H9 (cell line): ENCODE measurements at places on chromosomes 5 and 9.

DNA sequence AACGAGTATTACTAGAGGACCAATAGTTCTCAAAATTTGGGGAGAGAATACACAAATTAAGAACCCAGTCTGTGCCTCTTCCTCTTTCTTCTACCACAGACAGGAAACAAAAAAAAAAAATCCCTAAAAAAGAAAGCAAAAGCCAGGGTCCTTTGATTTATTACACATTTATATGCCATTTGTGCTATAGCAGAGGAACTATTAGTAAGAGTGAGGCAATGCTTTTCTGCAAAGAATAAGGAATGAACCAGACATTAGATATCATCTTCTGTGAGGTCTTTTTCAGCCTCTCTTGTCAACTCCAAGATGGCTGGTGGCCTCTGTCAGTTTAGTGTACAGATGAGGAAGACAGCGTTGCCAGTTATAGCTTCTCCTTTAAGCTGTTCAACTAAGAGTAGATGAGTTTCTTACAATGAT lies 127.6 kb downstream of the RFX3 start:
- DNase-seq: no peak

GRCh38 chr5:149117970-149118369 lies 23.3 kb upstream of the ABLIM3 start:
- no peak for DNase-seq

DNA sequence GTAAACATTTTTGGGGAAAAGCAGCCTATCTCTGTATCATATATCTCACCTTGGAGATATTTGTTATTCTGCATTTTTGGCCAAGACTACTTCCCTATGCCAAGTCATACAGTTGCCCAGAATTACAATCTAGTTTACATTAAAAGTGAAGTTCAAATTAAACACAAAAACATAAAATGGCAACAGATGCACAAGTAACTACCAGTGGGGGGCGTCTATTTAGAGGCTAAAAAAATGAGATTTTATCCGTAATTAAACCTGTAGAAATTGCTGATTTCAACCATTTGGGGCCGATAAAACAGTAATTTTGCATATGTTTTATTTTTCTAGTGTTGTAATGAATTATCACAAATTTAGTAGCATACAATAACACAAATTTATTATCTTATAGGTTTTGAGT lies 787.1 kb upstream of the CHD1 start:
- no peak for DNase-seq

DNA sequence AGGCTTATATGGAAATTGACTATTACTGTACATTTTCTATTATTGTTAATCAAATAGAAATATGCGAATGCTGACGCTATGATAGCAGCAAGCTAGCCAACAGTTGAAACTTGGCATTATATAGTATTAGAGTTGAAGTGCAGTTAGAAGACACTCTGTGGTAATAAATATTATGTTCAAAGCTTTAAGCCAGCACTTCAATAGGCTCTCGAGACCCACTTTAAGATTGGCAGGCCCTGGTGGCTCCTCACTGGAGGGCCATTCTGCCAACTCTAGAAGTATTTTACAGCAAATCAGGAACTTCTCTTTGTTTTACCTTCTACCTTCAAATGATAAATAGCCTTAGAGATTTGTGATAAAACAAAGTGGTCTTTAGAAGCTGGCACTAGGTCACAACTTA lies 2029.0 kb upstream of the WWC1 start:
- no peak for DNase-seq

- DNase-seq: no peak
Measured at GRCh38 chr9:136799079-136799853, 3.1 kb downstream of the CCDC183 start.

GRCh38 chr9:81782313-81782995 lies 93.1 kb upstream of the TLE1 start:
- DNase-seq: no peak

DNA sequence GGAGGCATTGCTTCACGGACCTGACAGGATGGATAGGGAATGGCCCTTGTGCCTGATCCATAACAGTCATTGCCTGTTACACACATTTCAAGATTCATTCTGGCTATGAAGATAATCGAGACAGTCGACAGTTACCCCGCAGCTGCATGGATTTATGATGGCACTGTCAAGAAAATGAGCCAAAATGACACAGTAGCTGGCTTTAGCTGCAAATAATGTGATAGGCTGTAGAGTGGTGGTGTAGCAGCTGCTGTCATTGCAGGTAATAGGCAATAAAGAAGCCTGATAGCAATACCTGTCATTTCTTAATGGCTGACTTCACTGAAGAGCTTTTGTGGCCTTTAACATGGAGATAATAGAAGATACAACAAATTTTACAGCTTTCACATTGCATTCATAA lies 1085.2 kb upstream of the ARRDC3 start:
- DNase-seq: no peak

DNA sequence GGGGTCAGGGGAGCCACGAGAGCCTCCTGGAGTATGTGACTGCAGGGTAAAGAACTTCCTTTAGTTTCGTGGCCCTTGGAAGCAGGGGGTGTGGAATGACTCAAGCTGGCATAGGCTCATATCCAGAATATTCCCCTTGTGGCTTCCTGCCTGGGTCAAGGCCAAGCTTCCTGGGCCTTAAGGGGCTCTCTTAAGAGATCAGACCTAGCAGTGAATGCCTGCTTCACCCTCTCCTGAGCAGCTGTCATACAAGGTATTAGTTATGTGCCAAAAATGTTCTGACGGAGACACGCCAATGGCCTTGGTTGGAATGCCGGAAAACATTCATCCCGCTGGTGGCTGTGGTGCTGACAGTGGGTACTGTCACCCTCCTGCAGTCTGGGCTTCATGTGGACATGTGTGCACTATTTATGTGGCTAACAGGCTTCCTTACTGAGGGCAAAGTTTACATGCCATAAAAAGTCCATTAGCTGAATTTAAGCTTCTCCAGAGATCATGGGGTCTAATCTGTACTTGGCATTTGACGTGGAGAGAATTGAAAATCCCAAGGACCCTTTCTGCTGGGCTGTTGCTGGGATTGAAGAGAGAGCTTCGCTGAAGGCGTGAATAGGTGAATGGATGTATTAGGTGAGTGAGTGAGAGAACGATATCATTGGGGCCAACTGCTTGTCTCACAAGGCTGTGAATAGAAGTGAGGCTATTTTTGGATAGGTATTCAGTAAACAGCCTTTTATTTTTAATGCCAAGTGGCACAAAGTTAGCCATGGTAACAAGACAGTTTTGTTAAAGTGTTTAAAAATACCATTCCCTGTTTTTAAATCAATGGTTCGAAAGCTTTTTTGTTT lies 156.8 kb downstream of the MACROH2A1 start:
- DNase-seq: peak; percentile 10

GRCh38 chr9:79809931-79810330 lies 238.2 kb downstream of the TLE4 start:
- DNase-seq: no peak

DNA sequence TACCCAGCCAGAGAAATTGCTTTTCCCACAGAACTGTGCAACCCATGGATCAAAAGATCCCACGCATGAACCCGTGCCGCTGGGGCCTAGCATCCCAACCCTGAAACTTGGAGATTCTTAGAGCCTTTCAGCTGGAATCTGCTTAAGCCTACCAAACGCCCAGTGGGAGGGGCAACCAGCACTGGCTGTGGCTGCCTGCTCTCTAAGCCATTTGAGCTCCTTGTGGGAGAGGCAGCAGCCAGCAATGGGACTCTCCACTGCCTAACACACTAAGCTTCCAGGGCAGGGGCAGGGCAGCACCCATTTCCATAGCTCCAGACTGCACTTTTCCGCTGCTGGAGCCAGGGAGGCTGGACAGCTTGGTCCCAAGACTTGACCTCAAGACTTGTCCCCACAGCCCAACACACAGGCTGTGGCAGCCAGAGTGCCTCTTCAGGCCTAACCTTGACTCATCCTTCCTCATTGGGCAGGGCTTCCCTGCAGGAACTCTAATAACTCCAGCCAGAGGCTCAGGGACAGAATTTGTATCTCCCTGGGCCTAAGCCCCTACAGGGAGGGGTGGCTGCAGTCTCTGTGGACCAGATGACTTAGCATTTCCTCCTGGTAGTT lies 437.4 kb downstream of the MTRR start:
- no peak for DNase-seq

DNA sequence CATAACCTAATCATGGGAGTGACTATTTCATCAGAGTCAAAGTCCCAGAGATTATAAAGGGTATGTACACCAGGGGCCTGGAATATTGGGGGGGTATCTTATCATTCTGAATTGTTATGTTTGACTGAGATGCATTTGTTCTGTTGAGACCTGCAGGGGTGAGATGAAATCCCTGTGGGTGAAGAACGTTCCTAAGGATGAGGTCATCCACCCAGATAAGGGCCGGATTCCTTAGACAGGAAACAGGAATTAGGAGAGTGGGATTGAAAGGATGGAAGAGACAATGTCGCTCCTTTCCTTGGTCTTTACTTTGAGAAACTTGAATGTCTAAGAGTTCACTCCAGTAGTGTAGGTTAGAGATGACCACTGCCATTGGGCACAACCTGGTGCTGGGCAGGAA lies 54.7 kb downstream of the GAS1 start:
- no peak for DNase-seq

GRCh38 chr9:121737481-121737931 lies 86.1 kb downstream of the DAB2IP start:
- DNase-seq: no peak

GRCh38 chr5:151682751-151683331 lies 3.9 kb downstream of the SPARC start:
- DNase-seq: no peak

DNA sequence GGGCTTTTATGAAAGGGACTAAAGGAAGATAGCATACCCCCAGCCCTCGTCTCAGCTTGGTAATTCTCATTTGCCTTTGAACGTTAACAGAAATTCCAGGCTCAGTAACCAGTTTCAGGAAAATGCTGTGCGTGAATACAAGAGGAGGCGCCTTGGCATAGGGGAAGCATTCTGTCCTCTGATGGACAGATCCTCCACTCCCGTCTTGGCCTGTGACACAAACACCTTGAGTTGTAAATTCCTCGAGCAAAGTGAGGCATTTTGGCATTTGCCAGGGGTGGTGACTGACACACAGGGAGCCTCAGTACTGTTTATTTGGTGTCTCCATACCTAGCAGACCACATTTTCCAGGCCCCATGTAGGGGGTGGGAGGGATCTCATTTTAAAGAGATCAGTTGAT lies 44.8 kb downstream of the APTX start:
- DNase-seq: no peak

DNA sequence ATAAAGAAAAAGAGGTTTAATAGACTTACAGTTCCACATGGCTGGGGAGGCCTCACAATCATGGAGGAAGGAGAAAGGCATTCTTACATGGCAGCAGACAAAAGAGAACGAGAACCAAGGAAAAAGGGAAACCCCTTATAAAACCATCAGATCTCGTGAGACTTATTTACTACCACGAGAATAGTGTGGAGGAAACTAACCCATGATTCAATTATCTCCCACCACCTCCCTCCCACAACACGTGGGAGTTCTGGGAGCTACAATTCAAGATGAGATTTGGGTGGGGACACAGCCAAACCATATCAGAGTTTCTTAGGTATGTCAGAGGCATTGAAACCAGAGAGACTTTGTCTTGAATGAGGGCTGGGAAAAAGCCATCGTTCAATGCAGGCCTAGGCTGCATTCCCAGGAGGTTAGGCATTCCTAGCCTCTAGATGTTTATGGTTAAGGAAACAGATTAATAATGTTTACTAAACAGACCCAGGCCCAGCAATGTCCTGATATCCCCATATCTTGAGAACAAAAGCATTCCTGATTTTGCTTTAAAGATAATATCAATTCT lies 7.5 kb upstream of the PAIP1 start:
- no peak for DNase-seq

GRCh38 chr5:177350776-177351391 lies 584 bp downstream of the LMAN2 start:
- no peak for DNase-seq

DNA sequence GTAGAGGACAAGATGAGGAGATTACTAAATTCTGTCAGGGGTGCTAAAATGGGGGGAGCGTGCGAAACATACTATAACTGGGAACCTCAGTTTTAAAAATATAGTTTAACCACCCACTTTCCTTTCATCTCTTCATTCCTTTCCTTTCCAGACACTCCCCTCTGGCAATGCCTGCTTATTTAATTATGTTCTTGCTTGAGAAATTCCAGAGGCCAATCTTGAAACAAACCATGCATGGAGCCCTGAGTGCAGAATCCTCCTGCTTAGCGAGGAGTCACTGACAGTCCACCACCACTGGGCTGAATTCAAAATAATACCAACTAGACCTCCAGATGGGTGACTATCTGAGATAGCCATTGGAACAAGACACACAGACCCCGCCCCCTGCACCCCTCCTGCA lies 29.7 kb upstream of the C9orf72 start:
- no peak for DNase-seq

- no peak for DNase-seq
Measured at GRCh38 chr5:114319236-114319635, 42.6 kb upstream of the KCNN2 start.

- no peak for DNase-seq
Measured at GRCh38 chr9:87381746-87382145, 115.9 kb upstream of the DAPK1 start.
